Posterior cingulate gyrus (tissue), 11 donors: ENCODE measurements at places on chromosomes 7 and 10.
A peak's percentile ranks its signal among the peaks of the same experiment; 100 is the strongest.

DNA sequence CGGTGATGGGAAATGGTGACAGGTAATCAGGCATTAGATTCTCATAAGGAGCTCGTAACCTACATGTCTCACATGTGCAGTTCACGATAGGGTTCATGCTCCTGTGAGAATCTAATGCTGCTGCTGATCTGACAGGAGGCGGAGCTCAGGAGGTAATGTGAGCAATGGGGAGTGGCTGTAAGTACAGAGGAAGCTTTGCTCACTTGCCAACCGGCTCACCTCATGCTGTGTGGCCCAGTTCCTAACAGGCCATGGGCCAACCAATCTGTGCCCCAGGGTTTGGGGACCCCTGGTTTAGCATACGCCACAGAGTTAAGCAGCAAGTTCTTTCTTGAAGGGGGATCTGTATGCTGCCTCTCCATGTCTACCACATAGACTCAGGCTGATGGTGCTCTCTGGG, 133.1 kb downstream of the IQUB start:
- DNase-seq = no peak

DNA sequence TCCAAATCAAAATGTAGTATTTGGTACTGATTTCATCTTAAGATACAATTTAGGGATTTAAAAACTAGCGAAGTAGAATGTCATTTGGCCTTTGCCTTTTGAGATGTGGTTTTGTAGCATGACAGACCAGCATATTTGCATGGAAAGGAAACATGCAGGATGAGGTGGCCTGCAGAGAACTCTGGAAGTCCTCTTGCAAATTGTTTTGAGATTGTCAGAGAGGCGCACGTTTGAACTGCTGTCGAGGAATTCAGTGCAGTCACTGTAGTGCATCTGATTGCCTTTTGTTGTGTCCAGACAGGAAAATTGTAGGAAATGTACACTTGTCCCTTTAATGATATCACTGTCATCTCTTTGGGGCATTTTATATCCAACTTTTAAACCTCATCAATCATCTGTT, 136.7 kb downstream of the CELF2 start:
- DNase-seq = no peak

DNA sequence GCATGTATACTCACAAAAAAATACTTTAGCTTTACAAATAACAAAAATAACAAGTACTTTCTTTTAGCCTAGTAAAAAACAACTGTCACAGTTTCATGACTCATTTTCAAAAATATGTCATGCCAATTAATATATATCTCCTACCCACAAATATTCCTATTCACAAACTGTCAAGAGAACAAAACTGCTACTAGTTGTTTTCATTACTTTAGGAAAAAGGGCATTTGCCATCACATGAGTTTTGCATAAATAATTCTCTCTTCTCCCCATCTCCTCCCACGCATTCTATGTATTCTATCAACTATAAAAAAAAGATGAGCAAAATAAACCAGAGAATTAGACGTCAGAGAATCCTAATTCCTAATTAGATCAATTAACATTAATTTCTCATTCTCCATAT, 87.6 kb downstream of the PIP4K2A start:
- DNase-seq = no peak

GRCh38 chr7:44521347-44522095, 19.6 kb downstream of the NPC1L1 start:
- DNase-seq = no peak

DNA sequence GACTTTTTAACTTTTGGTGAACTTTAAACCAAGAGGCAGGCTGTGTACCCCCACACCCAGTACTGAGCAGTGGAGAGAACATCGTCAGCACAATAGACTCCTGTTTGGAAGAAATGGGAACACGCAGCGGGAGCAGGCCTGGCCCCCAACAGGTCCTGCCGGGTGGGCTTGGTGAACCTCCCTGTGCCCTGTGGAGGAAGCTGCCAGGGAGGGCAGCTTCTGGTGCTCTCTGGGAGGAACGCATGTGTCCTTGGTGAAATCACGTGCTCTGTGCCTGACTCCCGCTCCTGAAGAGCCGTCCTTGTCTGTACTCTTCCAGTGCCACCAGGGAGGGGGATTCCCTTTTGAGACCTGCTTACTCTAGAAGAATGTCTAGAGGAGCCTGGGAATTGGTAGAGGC, 31.6 kb downstream of the CHAT start:
- DNase-seq = peak; percentile 32

- no peak for DNase-seq
Observed at GRCh38 chr7:69189406-69189805, 408.9 kb upstream of the AUTS2 start.

DNA sequence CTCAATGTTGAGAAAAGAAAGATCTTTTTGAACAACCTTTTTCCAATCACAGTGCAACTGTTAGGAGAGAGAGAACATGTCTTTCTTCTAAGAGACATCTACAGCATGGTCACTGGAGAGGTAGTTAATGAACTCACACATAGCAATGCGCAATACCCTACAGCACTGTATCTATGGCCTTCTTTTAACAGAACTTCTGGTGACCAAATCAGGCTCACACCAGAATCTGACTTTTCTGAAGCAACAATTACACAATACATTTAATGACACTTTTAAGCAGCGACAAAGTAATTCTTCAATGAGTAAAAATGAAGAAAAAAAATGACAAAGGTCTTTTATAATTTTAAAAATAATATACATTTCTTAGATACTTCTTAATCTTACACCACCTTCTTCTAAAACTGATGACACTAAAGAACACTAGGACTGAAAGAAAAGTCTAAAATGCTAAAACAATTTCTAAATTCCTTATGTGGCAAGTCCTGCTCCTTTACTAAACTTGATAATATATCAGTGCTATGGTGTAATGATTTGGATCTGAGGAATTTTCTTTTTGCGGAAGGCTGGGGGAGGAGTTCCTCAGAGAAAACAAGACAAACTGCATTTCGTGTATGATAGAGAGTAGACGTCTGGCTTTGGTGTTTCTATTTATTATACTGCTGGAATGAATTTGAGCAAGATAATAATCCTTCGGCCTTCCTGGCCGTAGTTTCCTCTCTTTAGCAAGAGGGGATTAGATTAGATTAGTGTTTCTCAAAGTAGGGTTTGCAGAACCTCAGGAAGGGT, 166.3 kb downstream of the ZNF438 start:
- DNase-seq = no peak

DNA sequence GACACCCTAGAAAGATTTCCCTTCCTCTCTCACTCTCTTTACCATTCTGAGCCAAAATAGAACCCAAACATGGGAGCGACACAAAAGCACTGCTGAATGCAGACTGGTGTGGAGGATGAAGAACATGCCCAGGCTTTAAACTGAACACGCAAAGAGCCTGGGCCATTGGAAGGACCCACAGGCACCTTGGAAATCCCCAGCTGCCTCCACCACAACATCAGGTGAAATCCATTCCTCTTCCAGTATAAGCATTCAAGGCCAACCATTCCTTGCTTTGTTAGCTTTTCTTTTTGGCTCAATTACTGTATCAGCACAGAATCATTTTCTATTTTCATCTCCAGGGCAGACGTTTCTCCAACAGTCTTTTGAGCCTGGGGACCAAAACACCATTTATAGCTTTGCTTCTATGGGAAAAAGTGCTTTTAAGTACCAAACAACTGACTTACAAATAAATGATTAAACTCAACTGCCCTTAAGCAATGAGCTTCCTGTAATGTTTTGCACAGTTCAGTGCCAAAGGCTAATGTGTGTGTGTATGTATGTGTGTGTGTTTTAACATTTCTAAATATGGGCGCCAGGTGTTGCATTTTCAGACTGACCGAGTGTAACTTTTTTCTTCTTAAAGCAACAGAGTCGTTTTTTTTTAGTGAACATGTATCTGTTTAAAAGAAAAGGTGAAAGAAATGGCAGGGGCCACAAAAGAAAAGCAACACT, 16.2 kb upstream of the BLNK start:
- no peak for DNase-seq

DNA sequence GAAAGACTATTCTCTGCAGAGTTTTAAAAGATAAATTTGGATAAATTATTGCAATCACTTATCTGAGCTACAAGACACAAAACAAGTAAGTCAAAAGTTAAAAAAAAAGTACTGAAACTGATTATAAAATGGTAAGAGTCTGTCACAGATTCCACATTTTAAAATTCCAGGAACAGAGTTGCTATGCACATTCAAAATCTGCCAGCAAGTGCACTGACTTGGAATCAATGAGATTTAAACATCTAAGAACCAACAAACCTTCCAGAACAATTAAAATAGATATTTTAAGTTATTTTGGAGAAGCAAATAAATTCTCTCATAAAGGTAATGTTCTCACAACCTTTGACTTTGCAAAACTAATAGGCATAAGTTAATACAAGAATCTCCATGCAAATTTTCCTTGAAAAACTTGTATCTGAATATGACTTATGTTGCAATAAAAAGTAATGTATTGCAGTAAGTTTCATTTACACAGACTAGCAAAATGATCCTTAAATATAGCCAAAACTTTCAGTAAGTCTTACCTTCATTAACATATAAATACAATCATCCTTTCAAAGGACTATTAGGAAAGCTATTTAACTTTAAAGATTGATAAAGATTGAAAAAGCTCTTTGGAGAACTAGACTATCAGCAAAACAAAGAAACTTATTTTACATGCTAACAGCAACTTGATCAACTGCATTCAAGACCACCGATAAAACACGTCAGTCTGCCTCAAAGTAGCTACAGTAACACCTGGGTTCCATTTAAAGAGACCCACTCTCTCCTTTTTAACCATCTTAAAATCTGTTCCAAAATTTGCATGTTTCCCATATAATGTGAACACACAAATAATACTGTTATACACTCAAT, 4.4 kb downstream of the ETV1 start:
- DNase-seq = no peak

DNA sequence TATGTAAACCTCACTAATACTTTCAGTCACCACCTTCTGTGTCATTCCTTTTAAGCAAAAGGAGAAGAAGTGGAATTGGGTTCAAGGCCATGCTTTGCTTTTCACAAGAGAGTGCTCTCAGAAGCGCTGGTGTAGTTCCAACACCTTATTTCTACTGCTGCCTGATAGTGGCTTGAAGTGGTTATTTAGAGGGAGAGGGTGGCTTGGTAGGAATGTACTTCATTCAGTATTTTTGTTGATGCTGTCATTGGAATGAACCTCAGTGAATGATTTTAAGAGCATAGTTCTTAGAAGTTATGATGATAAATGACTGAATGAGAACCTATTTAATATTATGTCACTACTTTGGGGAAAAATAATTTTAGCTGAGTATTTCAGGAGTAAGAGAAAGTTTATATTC, 396.7 kb downstream of the EXOC4 start:
- DNase-seq = no peak

DNA sequence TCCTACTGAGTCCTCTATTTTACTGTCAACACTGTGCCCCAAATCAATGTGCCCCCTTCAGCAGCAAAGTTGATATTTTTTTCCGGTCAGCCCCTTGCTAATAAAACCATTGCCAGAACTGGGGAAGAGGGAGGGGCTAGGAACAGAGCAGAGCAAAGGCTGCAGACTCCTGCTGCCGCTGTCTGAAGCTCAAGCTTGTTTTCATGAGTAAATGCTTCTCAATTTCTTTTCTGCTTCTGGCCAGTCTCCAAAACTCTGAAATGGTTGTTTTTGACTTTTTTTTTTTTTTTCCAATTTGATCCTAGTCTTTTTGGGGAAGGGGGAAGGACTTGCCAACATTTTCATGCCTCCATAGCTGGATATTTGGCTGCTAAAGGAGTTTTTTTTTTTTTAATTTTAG, 26.7 kb upstream of the PROSER2 start:
- no peak for DNase-seq

DNA sequence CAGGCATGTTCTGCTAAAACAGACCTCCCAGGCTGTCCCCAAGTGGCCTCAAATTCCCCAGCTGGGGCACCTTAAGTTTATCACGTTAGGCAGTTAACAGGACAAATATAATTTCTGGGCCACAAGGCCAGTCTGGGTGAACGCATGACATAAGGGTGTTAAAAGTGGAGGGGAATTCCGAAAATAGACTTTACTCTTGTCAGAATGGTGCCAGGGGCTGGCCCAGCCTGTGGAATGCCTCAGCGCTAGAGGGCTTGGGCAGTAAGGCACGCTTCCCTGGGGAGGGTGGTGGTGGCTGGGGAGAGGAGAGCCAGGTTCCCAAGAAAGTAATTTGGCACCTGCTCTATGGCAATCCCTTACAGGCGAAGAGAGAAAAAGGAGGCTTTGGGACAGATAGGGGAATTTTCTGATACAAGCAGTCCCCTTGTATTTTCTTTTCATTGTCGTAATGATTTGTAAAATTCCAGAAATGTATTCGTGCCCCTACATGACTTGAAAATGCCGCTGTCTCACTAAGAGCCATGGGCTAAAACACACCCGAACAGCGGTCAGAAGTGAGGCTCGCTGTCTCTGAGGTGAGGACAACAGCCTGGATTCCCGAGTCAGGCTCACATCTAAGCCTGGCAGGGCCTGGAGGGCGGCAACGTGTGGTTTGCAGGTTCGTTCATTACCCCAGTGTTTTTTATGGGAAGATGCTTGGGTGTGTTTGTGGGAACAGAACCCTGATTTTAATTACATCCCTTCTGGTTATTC, 463.2 kb upstream of the GALNT17 start:
- no peak for DNase-seq

DNA sequence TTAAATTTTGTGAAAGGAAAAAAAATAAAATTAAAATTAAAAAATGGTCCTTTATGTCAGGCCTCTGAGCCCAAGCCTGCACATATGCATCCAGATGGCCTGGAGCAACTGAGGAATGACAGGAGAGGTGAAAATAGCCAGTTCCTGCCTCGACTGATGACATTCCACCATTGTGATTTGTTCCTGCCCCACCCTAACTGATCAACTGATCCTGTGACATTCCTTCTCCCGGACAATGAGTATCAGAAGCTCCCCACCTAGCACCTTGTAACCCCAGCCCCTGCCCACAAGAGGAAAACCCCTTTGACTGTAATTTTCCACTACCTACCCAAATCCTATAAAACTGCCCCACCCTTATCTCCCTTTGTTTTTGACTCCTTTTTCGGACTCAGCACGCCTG, 972.2 kb upstream of the GHITM start:
- no peak for DNase-seq

GRCh38 chr10:5774987-5775620, 38.1 kb downstream of the GDI2 start:
- no peak for DNase-seq

DNA sequence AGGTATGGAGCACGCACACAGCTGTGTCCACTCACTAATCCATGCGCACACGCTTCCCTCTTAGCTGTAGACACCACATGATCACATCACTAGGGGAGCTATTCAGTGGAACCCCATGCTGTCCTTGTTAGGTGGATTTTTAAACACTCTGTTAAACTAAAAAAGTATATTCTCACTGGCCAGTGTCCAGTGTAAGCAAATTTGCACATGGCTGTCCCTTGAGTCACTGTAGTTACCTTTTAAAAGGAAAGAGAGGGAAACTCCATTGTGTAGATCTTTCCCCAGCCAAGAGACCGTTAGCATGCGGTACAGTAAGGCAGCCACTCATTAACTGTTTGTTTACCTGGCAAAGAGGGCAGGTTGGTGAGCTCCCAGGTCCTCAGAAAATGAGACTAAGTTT, 81.6 kb upstream of the INSYN2A start:
- no peak for DNase-seq

DNA sequence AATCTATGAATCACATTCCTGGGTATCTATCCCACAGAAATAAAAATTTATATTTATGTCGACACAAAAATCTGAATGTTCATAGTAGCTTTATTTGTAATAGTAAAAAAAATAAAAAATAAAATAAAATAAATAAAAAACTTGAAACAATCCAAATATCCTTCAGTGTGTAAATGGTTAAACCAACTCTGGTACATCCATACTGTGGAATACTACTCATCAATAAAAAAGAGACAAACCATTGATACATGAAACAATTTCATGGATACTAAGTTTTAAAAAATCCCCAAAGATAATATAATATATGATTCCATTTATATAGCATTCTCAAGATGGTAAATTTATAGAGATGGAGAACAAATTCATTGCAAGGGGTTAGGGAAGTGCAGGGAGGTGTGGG, 48.6 kb downstream of the USP6NL start:
- no peak for DNase-seq
